ENCODE measurements at places on chromosomes 12 and 14.

DNA sequence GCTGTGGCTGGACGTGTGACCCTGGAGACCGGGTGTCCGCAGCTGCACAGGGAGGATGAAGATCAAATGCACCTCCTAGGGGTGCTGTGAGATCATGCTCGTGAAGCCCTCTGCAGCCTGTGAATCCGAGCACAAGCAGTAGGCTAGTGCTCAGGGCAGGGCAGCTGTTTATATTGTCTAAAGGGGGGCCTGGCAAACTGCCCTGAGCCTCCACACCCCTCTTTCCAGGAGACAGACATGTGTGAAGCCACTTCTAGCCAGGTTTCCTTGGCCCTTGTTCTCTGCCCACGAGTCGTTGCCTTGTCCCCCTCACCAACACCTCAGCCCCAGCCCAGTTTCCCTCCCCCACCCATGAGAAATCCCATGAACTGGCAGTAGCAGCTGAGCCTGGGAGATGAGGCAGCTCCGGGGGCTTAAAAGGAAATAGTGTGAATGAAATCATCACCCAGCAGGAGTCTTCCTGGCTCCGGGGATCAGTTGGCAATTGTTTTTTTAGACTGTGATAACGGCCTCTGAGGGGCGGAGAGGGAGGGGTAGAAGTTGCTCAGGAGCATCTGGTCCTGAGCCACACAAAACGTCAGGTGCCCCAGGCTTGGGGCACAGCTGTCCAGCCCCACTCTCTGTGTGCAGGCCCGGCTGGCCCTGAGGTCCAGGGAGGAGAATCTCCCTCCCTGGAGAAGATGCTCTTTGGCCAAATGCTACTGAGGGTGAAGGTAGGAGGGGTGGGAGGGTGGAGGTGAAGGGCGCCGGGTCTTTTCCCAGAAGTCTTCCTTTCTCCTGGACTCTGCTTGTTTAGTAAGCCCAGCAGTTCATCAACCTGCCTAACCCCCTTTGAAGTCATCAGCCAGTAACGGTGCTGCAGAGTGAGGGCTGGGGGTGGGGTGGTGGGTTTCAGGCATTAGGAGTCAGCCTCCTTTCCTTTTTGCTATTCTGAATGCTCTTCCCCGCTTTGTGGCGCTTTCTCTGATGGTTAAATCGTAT lies 4.0 kb downstream of the FGF6 start:
- no peak for DNase-seq

DNA sequence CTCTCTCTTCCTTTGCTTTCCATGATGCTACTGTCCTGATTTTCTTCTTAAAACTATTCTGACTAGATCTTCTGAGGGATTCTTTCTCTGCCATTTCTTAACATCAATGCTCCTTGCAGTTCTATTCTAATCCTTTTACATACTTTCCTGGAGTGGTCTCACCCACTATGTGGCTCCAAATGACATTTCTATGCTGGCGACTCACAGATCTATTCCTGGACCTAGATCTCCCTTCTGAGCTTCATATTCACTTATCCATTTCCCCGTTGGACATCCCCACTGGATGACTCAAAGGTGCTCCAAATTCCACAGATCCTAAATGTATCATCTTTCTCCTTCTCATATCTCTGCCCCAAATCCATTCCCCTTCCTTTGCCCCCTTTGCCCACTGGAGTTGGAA lies 4.1 kb downstream of the TEP1 start:
- DNase-seq, result no peak

DNA sequence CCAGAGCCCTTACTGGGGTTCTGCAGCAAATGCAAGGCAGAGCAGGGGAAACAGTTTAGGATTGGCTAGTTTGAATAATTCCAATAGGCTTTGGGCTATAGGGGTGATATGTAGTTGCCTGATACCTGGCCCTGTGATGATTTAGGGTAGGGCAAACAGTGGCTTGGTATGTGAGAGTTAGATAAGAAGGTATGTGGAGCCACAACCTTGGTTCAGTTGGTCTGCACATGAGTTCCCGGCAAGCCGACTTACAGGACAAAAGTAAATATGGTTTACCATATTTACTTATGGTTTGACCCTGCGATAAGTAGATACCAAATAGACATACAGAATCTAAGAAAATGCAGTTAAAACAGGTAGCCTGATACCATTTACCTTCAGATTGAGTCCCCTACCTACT lies 8.3 kb upstream of the CAPRIN2 start:
- no peak for DNase-seq

DNA sequence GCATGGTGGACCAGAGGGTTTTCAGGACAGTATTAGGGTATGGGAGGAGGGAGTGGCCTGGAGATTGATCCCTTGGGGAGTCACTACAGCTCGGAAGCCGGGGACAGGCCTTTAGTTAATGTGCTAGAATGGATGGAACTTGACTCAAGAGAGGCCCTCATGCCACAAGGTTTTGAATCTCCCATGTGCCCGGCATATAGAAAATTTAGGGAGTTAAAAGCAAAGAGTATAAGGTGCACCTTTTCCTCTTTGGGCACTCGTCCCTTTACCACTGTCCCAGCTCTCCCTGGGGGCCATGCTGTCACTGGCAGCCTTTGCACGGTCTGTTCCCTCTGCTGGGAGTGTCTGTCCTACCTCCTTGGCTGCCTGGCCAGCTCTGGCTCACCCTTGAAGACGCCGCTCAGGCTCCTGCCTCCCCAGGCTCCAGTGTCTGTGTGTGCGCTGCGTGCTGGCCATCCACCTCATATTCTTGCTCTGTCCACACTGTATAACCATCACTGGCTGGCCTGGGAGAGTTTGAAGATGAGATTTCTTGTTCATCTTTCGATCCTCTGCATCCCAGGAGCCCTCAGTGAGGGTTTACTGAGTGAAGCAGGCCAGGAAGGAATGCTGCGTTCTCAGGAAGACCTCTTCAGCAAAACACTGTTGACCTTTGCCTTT lies 161.3 kb downstream of the ZFP36L1 start:
- no peak for DNase-seq

GRCh38 chr12:12975322-12976077 lies 23.5 kb upstream of the GPRC5D start:
- no peak for DNase-seq
